ENCODE measurements at places on chromosomes 7 and 10.
A peak's percentile ranks its signal among the peaks of the same experiment; 100 is the strongest.

GRCh38 chr7:66331883-66332282 is 126.7 kb downstream of the TPST1 start:
- no peak for DNase-seq

- no peak for DNase-seq
Observed at GRCh38 chr7:152702-153391, 39.5 kb upstream of the FAM20C start.

- DNase-seq: no peak
Observed at GRCh38 chr10:9254353-9254752, 1199.9 kb downstream of the GATA3 start.

DNA sequence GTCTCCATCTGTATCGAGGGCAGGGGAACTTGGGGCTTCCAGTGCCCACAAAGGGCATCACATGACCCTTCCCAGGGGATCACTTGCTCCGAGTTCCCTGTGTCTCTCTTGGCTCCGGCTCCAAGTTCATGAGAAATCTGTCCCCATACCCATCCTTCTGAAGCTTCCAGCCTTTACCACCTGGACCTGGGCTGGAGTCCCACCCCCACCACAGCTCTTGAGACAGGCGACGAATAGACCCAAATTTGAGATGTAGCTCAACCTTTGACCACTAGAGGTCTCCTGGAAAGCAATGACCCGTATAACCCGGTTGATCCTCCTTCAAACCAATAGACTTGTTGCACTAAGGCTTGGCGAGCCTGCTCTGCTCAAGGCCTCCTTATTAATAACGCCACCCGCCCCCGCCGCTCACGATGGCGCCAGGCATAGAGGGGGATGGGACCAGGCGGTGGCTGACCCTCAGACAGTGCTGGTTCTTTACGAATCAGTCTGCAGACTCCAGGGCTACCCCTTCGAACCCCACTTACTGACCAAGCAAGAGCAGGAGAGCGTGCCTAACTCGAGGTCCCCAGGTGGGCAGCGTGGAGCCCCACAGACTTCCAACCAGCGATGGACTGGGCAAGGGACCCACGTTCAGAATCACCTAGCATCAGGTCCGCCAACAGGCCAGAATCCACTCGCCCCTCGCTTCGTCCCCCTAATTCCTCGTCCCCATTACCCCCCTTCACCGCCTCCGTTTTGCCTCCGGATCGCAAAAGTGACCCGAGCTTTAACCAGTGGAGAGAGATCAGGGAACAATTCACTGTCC is 4.4 kb upstream of the ARID5B start:
- DNase-seq: peak; percentile 78

DNA sequence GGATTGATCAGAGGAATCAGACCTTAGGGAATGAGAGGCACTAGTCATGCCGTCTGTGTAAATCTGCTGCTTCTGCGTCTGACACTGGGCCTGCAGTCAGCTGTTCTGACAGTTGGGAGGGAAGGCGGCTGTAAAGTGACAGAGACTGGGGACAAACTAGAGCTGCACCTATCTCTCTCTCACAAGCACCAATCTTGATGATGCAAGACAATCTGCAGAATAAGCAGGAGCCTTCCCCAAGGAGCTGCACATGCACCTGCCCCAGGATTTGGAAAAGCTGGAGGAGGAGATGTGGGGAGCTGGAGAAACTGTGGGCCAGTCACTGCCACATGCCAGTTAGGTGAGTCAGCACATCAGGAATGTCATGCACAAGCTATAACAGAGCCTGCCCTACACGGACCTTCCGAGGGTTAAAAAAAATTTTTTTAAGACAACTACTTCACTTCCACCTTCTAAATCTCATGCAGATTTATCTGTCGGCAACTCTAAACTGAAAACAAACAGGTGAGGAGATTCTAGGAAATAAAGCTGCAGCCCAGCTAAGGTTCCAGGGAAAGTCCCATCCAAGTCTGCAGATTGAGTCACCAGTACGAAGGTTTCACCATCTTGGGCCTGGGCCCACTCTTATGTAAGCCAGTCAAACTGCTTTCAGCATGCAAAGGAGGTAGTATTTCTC is 39.2 kb downstream of the ENO4 start:
- no peak for DNase-seq

GRCh38 chr7:65409363-65409762 is 35.7 kb downstream of the ZNF92 start:
- no peak for DNase-seq

GRCh38 chr10:86941426-86941825 is 16.0 kb downstream of the MMRN2 start:
- no peak for DNase-seq

- peak; percentile 86 for DNase-seq
Observed at GRCh38 chr10:88270871-88271713, 312.0 kb downstream of the RNLS start.

DNA sequence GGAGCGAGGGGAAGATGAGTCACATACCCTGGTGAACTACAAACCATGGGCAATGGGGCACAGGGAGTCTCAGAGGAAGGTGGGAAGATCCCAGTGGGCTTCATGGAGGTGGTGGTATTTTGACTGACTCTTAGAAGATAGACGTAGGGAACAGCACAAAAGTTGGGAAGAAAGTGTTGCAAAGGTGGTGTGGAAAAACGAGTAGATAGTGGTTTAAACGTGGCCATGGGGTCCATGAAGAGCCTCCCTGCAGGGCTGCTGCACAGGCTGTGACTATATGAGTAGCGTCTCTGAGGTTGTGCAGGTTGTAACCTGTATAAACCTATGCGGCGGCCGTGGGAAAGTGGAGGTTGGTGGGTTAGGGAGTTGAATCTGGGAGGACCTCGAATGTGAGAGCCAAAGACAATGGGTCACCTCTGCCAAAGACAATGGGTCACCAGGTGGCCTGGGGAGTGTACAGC is 13.8 kb downstream of the LZTS2 start:
- no peak for DNase-seq

DNA sequence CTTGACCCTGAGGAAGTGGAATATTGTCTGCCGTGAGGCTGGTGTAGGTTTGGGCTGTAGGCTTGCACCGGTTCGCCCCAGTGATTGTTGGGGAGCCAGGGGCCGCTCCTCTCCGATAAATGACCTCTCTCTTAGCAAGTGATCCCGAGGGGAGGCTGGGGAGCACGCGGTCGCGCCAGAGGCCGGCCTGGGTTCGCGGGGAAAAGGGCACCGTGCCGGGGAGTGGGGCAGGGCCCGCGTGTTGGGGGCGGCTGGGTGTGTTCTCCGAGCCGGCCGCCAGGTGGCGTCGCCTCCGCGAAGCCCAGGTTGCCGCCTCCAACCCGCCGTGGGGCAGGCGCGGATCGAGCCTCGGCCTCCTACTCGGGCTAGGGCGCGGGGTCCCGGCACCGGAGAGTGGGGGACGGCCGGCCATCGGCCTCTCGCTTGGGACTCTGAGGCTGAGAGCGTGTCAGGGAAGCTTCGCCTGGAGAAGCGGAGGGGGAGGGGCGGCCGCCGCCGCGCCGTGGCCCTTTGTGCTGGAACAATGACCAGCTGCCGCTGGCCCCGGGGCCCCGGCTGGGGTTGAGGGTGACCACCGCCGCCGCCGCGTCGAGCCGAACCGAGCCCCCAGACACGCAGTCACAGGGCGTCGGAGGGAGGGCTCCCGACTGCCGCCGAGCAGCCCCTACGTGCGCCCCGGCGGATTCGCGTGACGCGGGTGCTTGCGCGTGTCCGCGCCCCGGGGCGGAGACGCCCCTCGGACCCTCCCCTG is 442 bp upstream of the LZTS2 start:
- DNase-seq: peak; percentile 72

DNA sequence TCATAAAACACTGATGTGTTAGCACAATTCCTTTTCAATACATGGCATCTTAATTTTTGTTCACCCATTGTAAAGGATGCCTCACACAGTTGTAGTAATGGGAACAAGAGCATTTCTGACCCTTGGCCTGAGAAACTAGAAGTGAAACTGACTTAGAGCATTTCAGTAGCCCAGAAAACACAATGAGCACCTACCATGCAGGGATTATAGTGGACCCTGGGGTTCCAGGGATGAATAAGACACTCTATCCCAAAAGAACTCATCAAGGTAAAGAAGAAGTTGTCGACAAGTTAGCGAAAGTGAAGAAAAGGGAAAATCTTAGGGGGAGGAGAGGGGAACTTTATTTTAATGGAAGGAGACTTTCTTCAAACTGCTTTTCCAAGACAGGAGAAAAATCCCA is 125.6 kb downstream of the NT5C2 start:
- no peak for DNase-seq

DNA sequence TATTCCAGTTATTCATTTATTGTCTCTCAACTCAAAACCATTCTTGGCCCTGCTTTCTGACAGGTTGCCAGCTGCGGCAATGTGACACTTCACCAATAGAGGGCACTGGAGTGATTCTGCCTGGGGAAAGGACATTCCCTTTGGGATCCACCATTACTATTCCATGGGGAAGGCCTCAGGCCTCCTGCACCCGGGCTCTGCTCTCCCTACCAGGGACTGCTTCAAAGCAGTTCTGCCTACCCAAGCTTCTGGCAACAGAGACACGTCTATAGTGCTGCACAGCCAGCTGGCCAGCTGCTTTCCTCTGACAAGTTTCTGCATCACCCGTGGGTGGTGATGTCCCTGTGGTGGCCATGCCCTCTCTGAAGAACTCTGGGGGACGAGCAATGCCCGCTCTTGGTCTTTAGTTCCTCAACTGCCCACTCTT is 163.8 kb downstream of the ELMO1 start:
- DNase-seq: peak; percentile 39

GRCh38 chr10:133050371-133050770 is 37.4 kb upstream of the ADGRA1 start:
- no peak for DNase-seq

- no peak for DNase-seq
Observed at GRCh38 chr7:127968547-127968946, 62.7 kb downstream of the LRRC4 start.

DNA sequence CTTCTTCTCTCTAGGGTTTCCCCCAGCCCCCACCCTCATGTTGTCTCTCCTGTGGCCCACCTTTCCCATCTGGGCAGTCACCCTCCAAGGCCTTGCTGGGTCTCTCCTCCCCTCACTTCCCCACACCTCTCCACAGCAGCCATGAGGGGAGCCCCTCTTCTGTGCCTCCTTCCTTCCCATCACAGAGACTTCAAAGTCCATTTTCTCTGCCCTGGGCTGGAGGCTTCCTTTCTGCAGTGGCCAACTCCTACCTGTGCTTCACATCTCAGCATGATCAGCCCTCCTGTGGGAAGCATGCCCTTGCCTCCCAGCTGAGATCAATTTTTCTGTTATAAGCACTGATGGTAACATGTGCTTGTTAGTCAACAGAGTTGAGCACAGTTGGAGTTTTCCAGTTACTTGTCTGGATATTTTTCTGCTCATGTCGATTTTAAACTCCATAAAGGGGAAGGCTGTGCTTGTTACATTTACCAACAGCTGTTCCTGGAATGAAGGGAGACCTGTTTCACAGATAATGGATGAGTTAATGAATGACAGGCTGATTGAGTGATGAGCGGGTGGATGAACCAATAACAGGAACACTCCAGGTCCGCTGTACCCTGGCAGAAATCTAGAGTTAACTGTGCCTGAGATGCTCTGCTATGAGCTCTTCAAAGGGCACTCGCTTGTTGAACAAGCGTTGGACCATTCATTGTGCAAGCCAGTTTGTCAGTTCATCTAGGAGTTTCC is 71.4 kb upstream of the PRSS58 start:
- DNase-seq: no peak

DNA sequence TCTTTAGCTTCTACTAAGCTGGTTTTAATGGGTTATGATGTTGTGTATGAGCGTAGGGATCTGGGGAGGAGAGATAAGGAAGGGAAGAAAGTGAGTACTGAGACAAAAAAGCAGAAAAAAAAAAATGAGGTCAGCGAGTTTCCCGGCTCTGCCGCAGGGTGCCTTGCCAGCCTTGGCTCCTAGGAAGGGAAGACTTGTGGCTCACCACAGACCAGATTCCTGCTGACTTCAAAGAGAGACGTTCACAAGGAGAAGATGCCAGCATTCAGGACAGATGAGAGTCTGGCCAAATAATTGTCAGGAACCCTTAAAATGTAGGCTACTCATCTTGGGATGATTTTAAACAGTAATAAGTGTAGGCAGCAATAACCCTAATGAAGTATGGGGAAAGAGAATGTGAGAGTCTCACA is 11.4 kb upstream of the FAS start:
- DNase-seq: no peak

DNA sequence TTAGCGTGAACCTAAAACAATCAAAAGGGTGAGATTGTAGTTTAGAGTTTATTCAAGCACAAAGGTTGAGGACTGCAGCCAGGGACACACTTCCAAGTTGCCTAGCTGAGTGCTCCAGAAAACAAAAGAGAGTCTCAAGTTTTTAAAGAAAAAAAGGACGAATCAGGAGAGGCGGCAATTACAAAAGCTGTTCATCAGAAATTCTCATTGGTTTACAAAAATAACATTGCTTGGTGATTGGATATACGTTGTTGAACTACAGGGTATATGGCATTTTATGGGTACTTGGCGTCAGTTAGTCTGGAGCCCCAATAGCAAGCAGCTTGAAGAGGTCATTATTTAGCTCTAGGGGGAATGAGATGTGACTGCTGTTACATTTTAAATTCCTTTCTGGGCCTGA is 11.5 kb downstream of the ZNF438 start:
- no peak for DNase-seq

GRCh38 chr10:13100349-13101294 is 659 bp downstream of the OPTN start:
- peak; percentile 32 for DNase-seq

- DNase-seq: peak; percentile 12
Observed at GRCh38 chr10:71582019-71582418, 137.6 kb downstream of the C10orf105 start.

GRCh38 chr10:81534991-81535390 is 340.0 kb upstream of the NRG3 start:
- DNase-seq: no peak

- DNase-seq: no peak
Observed at GRCh38 chr10:13942035-13942434, 355.3 kb downstream of the PRPF18 start.

DNA sequence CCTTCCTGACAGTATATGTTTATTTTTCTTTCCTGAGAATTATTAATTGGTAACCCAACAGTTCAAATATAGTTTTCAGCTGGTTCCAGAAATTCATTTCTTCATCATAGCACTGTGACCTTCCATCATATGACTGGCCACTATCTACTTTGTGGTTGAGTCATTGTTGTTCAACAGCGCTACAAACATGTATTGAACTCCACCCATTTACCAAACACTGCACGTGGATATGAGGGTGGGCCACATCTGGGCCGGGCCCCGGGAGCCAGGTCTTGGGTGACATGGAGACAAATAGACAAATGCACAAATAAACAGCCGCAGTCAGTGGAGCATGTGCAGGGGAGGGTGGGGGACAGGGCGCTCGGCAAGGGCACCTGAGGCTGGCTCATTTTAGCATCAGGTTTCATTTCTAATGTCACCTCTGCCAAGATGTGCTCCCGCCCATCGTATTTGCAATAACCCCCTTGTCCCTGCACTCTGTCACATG is 24.0 kb upstream of the EEPD1 start:
- no peak for DNase-seq

DNA sequence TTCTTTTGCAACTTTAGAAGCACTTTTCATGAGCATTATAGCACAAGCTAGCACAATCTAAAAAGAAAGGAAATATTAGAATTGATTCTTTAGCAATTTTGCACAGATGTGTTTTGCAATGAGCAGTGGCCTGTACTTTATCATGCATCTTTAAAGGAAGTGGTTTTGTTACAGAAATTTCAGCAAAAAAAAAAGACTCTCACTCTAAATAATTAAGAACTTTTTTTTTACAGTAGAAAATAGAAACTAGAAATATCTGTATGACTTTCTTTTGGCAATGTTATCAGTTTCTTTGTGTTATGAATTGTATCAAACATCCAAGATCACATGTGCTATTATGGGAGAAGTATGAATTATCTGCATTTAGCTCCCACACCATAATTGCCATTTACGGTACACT is 195.7 kb upstream of the KLF6 start:
- no peak for DNase-seq
